ENCODE measurements at places on chromosomes 11 and 22.

DNA sequence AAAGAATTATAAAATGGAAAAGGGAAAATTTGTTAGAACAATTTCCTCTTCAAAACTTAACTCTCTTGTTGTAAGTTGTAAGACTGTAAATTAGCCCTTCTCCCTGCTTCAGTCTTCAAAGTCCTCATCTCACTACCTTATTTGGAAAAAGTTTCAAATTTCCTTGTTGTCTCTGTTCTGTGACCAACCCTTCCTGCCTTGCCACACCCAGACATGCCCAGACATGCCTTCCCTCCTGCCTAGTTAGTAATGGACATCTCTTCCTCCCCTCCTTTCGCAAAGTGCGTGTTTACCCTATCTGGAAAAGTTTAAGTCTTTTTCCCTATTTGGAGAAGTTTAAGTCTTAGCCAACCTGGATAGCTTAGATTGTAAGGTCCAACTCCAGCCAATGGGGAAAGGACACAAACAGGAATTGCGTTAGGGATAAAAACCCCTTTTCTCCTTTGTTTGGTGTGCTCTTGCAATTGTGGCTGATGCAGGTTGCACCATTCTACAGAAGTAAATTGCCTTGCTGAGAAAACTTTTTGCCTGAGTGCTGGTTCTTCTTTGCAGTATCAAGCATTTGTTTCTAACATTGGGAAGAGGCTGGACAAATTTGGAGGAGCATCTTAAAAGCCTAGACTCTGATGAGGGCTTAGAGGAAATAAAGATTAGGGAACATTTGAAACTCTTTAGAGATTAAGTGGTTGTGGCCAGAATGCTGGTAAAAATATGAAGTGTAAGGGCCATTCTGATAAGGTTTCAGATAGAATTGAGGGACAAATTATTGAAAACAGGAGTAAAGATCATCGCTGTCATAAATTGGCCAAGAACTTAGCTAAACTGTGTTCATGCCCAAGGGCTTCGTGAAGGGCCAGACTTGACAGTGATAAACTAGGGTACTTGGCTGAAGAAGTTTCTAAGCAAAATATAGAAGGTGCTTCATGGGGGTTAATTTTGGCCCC lies 15.4 kb downstream of the OR52K2 start:
- no peak for DNase-seq

GRCh38 chr11:18733202-18733601 lies 7.2 kb upstream of the IGSF22 start:
- no peak for DNase-seq

DNA sequence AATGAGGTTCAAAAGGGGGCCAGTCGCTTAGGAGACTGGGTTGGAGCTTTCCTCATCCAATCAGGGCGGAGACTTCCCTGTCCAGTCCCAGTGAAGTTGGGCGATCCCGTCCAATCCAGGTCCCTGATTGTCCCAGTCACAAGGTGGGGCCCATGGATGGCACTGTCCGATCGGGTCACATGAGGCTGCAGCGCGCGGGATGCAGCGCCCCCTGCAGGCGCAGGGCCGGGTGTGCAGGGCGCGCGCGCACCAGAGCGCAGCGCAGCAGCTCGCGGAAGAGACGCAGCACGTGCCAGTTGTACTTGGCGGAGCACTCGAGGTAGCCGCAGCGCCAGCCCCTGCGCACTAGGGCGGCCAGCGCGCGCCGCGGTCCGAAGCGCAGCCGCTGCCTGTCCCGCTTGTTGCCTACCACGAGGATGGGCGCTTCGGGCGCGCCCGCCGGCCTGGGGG lies 2.3 kb downstream of the RASL10A start:
- peak; percentile 63 for DNase-seq

DNA sequence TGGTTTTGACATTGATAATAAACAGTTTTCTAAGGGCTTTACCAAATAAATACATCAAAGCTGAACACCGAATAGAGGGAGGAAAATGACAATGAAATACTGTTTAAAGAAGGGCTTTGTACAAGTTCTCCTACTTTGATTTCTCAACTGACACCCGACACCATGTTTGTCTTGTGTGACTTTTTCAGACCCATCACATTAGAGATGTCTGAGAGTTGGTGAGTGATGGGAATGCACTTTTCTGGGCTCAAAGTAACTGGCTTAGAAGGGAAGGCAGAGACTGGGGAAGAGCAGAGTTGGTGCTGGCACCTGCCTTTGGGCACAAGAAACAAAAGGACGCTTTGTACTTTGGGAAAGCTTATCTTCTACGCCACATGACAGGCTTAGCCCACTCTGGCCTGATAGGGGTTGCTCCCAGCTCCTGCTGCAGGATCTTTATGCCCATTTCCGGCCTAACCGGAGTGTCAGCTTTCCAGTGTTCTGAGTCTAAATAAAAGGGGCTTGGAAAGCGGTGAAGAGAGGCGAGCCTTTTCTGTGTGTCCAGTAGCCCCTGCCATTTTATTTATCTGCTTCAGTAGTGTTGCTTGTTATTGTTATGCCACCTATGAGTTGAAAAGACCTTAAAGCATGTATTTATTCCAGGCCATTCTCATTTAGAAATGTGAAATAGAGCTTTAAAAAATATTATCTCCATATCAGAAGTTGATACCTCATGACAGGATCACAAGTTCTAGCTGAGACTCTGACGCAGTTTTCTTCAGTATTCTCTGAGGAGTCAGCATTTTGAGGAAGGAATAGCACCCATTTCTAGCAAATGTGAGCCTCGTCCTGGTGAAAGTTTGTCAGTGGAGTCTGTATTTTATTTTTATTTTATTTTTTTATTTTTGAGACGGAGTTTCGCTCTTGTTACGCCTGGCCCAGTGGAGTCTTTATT lies 24.2 kb downstream of the KREMEN1 start:
- no peak for DNase-seq

GRCh38 chr11:66428933-66429332 lies 8.1 kb downstream of the NPAS4 start:
- no peak for DNase-seq

DNA sequence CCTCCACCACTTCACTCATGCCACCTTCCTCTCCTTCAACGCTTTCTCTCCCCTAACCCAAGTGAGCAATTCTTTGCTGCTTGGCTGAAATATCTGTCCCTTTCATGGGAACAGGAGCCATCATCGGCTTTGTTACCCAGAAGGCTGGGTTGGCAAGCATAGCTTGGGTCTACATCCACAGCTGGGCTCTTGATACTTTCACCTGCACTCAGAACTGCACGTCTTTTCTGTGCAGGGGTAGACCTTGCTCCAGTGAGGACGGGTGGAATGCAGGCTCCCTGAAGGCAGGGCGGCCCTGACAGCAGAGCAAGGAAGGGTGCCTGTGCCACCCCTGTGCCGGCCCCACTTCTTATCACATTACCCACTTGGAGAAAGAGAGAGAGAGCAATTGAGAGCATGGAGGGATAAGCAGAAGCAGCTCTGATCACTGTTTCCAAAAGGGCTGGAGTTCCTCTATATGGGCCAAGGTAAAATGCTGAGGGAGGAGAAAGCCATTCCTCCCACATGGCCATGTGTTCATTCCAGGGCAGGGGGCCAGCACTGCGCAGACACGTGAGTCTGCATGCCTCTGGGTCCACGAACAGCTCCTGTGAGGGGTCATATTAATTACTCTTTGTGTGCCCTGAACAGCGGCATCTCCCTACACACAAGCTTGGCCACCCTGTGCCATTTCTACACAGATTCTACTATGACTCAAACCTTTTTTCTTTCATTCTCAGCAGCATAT lies 181.8 kb downstream of the BUD13 start:
- no peak for DNase-seq

DNA sequence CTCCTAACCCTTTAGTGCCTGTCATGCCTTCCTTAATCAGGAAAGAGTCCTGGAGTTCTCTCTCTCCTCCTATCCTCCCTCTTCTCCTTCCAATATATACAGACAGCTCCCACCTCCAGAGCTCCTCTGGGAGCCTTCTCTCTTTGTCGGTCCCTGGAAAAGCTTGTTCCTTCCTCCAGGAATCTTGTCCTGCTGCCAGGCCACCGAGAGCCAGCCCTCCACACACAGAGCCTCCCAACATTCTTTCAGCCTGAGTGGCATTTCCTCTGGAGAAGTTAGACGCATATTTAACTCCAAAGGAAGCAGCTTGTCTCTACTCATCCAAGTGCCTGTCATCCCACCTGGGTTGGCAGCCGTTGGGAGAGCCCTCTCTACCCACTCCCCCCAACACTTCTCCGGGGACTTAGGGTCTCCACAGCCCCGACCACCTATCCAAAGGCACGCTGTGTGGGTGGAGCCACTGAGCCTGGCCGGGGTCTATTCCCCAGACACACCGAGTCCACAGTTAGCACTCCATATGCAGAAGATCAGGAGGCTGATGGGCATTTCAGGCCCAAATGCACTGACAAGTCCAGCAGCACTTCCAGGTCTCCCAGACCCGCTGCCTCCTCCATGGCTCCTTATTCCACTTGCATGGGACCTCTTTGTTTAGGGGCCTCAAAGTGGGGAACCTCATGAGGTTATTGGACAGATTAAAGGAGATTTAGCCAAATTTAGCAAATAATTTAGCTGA lies 31.1 kb downstream of the DKK3 start:
- peak; percentile 79 for DNase-seq

GRCh38 chr11:112123129-112123528 lies 36.5 kb downstream of the SDHD start:
- DNase-seq, result no peak

DNA sequence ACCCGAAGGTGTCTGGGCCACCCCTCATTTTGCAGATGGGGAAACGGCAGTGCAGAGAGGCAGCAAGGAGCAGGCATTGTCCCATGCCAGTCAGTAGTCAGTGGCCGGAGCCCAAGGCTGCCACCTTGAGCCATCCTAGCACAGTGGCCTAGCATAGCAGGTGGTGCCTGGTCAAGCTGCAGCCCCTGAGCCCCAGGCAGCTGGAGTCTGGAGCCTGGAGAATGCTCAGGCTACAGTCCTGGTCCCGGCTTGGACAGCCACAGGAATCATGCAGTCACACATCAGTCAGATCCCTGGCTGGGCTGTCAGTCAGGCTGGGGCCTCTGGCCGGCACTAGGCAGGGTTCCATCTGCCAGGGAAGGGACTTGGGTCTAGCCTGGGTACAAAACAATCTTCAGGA lies 18.6 kb downstream of the KCNC1 start:
- DNase-seq, result no peak

DNA sequence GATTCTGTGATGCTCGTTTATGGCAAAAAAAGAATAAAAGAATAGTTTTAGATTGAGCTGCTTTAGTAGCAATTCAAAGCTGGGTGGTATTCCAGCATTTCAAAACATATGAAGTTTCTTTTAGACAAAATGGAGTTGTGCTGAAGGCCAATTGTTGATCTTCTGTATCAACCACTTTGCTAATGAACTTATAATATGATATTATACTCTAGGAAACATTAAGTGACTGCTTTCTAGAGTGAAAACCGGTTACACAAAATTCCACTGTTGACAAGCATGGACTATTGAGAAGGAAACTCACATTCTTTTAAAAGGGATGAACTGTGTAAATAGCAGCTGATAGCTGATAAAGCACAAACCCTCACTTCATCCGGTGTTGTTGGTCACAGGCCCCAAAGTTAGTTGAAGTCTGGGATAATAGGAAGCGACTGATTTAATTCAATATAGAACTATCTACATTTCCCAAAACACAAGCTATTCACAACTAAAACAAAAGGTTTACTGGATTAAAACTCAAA lies 255.1 kb downstream of the CADM1 start:
- DNase-seq, result no peak

GRCh38 chr11:75245356-75246005 lies 4.9 kb downstream of the TPBGL start:
- DNase-seq, result no peak

GRCh38 chr11:58513747-58514367 lies 6.0 kb upstream of the OR5B21 start:
- peak; percentile 63 for DNase-seq

DNA sequence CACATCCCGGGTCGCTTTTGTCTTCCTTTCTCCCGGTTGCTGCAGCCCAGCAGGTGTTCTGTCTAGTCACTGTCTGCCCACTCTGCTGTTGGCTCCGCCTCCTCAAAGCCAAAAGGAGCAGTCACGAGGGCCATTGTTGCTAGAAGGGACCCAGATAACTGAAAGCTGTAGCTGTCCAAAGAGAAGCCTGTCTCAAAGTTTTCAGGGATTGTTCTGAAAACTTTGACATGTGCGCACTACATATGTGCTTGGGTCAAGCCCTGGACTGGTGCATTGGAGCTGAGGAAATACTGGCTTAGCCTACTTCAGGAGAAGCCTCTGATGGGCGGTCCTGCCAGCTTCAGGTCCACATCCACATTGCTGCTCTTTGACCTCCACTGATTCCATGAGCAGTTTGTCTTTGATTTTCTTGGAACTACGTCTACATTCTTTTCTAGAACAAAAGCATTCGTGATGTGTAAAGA lies 8.8 kb upstream of the OR2AT4 start:
- DNase-seq, result no peak

DNA sequence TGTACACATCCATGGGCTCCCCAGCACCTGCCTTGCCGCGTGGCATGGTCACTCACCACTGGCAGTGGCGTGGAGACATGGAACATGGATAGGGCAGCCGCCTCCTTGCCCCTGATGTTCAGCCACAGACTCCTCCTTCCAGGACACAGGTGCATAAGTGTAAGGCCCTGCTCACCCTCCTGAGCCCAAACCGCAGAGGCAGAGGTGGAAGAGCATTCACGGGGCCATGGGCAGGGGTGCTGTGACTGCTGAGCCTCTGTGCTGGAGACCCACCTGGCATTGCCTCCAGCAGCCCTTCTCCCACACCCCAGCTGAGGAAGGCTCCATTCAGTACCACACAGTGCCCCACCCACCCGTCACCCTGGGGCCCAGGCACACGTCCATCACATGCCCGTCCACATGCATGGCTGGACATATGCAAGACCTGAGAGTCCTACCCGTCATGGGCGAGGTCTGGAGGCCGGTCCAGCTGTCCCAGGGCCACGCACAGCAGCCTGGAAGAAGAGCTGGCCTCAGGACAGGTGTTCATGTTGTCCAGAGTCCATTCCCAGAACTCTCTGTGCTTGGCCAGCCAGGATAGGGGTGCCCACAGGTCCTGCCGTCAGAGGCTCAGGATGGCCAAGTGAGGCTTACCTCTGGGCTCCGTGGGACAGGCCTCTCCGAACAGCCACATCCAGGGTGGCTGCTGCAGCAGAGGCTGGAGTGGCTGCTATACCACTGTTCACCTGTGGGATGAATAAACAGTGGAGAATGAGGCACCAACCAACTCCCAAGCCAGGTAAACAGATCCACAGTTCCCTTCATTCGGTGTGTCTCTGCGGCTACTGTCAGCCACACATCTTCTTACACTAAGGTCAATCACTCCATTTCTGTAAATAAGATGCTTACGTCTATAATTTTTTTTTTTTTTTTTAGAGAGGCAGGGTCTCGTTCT lies 1.7 kb upstream of the TUBGCP6 start:
- no peak for DNase-seq

GRCh38 chr11:128058580-128059208 lies 528.7 kb downstream of the ETS1 start:
- no peak for DNase-seq

GRCh38 chr11:70364745-70365543 lies 33.4 kb upstream of the CTTN start:
- DNase-seq, result no peak

DNA sequence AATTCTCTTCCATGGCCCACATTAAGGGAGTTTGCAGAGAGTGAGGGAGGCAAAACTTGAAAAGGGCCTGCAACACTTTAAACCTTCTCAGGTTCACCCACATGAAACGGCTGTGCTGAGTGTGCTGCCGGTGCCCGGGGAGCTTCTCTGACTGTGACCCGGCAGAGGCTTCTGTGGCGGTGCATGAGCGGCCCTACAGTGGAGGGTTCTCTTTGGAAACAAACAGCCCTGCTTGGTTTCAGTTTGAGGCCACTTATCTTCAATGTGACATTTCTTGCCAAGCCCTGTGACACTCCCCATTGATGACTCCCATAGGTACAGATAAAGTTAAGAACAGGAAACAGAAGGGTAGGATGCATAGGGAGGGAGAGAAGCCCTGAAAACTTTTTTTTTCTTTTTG lies 31.8 kb downstream of the FAM118A start:
- no peak for DNase-seq

GRCh38 chr22:25923914-25924313 lies 181.9 kb downstream of the MYO18B start:
- DNase-seq, result no peak
